ENCODE measurements at places on chromosomes 1 and 21.

DNA sequence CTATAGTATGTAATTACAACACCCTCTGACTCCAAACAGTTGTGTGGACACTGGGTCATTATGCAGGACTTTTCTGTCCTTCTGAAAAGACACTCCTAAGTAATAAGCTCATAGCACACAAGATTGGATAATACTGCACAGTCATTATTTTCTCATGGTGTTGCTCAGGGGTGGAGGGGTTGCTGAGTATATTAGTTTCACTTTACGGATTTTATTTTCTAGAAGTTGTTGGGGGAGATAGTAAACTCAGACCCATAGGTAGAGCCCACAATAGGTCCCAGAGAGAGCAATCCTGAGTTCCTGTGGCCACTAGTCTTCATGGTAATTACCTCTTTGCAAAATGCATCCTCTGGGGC is 53.4 kb downstream of the DUSP10 start:
- DNase-seq = no peak

- no peak for DNase-seq
Observed at GRCh38 chr21:29233611-29234540, 64.8 kb upstream of the BACH1 start.

- DNase-seq = no peak
Observed at GRCh38 chr1:12168451-12169160, 1.8 kb downstream of the TNFRSF1B start.

GRCh38 chr1:212683357-212683722 is 16.3 kb downstream of the BATF3 start:
- DNase-seq = no peak

DNA sequence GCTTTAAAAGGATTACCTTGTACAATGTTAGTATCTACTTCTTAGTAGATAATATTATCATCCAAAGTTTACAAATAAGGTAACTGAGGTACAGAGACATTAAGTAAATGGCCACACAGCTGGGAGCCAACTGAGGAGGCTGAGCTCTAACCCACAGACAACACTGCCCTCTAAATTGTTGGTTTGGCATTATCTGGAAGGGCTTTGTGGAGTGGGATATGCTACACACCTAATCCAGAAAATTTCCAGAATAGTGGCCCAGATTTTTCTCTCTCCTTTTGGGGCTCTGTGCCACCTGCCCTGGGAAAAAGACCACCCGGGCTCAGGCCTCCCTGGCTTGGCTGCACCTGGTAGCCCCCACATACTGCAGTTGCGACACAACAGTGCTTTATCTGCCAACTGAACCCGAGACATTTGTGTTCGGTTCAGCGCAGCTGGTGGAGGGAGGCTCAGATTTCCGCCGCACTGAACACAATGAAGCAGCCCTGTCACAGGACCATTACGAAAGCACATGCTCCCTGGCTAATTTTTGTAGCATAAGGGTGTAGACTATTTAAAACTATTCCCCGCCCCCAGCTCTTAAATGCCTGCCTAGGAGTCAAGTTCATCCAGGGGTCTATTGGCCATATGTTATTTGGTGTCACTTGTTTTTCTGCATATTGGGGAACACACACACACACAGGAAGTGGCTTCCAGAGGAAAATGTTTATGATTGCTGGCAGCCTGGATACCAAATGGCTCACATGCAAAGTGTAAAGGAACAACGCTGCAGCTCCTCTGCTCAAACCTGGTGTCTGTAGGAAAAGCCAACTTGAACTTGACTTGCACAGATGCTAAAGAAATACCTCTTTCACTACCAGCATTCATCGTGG is 92.3 kb upstream of the ESRRG start:
- no peak for DNase-seq

DNA sequence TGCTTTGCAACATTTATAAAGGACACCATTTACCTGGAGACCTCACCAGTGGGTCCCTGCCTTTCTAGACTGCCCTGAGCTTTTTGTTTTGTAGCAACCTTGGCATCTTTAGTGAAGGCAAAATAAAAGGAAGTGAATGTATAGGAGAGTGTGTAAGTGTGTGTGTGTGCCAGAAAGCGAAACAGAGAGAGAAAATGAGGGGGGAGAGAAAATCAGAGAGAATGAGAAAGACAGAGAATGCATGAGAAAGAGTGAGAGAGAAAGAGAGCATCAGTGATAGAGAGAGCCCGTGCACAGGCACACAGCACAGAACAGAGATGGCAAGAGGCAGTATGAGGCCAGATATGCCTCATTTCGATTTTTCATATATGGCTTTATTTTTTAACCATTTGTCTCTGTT is 57.5 kb downstream of the HSD3B1 start:
- DNase-seq = no peak

DNA sequence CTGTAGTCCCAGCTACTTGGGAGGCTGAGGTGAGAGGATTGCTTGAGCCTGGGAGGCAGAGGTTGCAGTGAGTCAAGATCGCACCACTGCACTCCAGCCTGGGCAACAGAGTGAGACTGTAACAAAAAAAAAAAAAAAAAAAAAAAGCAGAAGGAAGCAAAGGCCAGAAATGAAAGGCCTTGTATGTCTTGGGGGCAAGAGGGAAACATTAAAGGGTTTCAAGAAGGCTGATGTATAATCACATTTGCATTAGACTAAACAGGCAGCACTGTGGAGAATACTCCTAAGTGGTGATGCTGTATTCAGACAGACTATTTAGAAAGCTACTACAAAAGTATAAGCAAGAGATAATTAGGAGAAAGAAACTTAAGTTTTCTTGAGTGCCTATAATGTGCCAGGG is 10.4 kb downstream of the ANP32E start:
- no peak for DNase-seq

DNA sequence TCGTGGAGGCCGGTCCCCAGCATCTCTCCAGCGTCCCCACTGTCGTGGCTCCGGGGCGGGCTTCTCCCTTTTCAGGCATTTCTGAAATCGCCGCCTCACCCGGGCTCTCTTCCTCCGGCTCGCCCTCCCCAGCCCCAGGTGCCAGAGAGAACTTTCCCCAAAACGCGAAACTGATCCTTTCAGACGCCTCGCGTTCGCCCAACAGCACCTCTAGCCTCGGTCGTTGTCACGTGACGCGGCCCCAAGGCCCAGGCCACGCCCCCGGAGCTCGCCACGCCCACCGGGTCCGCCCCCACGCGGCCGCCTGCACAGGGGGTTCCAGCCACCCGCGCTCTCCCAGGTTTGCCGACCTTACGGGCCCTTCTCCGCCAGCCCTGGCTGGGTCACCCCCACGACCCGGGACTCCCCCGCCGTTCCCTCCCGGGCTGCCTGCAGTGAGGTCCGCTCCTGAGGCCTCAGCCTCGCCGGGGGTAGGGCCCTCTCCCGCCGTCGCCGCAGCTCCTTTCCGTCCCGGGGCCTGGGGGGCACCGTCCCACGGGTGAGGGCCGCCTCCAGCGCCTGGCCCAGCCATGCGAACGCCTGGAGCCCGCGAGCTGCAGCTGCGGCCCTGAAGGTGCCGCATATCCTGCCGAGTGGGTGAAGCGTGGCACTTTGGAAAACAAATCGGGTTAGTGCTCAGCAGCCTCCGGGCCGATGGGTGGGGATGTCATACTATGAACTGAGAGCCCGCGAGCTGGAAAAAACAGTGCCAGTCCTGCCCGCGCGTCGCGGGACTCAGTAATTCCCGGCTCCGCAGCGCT is 21.0 kb downstream of the H3-3A start:
- DNase-seq = peak; percentile 88

- DNase-seq = no peak
Observed at GRCh38 chr1:68346188-68346808, 103.5 kb downstream of the RPE65 start.

GRCh38 chr1:225944951-225945350 is 3.9 kb upstream of the LEFTY2 start:
- DNase-seq = no peak

DNA sequence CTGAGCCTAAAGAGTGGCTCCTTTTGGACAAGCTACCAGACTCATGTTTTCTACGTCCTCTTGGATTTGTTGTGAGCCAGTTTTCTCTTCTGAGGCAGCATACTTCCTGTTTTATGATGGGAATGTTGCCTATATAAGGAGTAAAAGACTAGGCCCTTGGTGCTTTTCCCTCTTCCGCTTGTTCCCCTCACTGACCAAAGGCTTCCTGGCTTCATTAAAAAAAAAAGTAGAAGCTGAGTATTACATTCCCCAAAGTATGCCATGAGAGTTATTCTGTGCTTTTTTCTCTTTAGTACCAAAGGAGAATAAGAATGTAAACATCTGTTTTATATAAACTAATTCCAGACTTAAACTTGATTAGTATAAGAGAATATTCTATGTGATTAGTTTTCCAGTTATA is 6.5 kb upstream of the HMCN1 start:
- no peak for DNase-seq

DNA sequence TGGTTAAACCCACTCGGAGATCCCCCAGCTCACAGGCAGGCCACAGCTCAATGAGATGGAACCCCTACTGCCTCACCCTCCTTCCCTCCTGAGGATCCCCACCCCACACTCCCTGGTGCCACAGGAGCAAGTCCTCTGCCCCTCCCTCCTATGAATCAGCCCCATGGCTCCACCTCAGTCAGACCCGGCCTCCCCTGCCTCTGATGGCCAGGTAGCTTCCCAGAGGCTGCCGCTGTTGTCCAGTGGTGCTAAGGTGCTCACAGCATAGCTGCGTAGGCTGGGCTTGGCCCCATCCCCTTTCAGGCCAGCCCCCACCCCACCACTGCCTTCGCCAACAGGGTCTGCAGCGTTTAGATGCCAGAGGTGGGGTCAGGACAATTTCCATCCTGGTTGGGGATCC is 98.5 kb upstream of the IGSF21 start:
- no peak for DNase-seq

Measured in activated CD4-positive, alpha-beta T cell treated with anti-CD3 and anti-CD28 coated beads for 1 hour (primary cell).